Thoracic aorta (tissue), 2 donors: ENCODE measurements at places on chromosomes 3 and 15. TPM values are rescaled to one million over a fixed set of nuclear protein-coding genes. Genes with fewer than 3 reads are reported as not detected.
A peak's percentile ranks its signal among the peaks of the same experiment; 100 is the strongest.

GRCh38 chr15:41284427-41285177 lies 47.8 kb downstream of the OIP5 start:
- peak overlapping the region; percentile 76 for H3K27ac ChIP-seq
- H3K4me3 ChIP-seq: peak overlapping the region; percentile 95
- H3K27me3 ChIP-seq: no peaks in the 10 kb centered on the region
- H3K4me1 ChIP-seq: peaks cover 38% of the 10 kb centered on the region
- H3K36me3 ChIP-seq: peaks cover 26% of the 10 kb centered on the region
- no peak for DNase-seq

- no peaks in the 10 kb centered on the region for H3K4me1 ChIP-seq
- H3K27ac ChIP-seq: no peak overlapping the region
- H3K27me3 ChIP-seq: no peaks in the 10 kb centered on the region
- H3K4me3 ChIP-seq: no peak overlapping the region
- no peak for DNase-seq
Observed at GRCh38 chr3:164883171-164883570, 195.1 kb downstream of the SI start.

The STAC gene
- total RNA-seq: 62.3 TPM

The INKA1 gene
- 6.4 TPM for total RNA-seq

The PLXNB1 gene
- 177 TPM for total RNA-seq

The TRPC1 gene
- total RNA-seq: 48.5 TPM

The NR1I2 gene
- total RNA-seq: not detected

GRCh38 chr15:46260937-46261336 lies 626.1 kb downstream of the SQOR start:
- no peak for DNase-seq
- no peaks in the 10 kb centered on the region for H3K4me1 ChIP-seq
- no peak overlapping the region for H3K4me3 ChIP-seq
- no peak overlapping the region for H3K27ac ChIP-seq
- no peaks in the 10 kb centered on the region for H3K27me3 ChIP-seq

The TRIM42 gene
- not detected for total RNA-seq

GRCh38 chr3:68743521-68743920 lies 188.8 kb downstream of the TAFA4 start:
- DNase-seq: no peak
- H3K4me3 ChIP-seq: no peak overlapping the region
- no peaks in the 10 kb centered on the region for H3K27me3 ChIP-seq

GRCh38 chr3:32176989-32177701 lies 61.3 kb upstream of the CMTM8 start:
- DNase-seq: no peak
- no peaks in the 10 kb centered on the region for H3K27me3 ChIP-seq
- H3K4me3 ChIP-seq: no peak overlapping the region
- H3K27ac ChIP-seq: no peak overlapping the region

The C3orf80 gene
- total RNA-seq: 1.1 TPM

DNA sequence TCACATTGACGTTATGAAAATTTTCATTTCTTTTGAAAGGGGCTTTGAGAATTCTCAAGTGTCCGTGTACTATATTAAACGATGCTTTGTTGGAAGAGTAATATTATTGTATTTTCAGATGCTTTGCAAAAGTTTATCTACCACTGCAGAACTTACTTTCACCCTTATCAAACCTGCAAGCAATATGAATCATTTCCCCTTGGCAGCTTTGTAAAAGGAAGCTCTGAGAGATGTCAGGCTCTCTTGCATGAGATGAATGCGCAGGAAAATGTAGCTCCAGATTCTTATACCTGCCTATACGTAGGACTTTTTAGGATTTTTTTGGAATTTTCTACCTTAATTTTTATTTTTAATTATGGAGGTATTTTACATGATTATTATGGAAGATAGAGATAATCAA lies 34.5 kb downstream of the GPD1L start:
- H3K4me3 ChIP-seq: no peak overlapping the region
- H3K36me3 ChIP-seq: peaks cover 3% of the 10 kb centered on the region
- H3K27me3 ChIP-seq: no peaks in the 10 kb centered on the region

DNA sequence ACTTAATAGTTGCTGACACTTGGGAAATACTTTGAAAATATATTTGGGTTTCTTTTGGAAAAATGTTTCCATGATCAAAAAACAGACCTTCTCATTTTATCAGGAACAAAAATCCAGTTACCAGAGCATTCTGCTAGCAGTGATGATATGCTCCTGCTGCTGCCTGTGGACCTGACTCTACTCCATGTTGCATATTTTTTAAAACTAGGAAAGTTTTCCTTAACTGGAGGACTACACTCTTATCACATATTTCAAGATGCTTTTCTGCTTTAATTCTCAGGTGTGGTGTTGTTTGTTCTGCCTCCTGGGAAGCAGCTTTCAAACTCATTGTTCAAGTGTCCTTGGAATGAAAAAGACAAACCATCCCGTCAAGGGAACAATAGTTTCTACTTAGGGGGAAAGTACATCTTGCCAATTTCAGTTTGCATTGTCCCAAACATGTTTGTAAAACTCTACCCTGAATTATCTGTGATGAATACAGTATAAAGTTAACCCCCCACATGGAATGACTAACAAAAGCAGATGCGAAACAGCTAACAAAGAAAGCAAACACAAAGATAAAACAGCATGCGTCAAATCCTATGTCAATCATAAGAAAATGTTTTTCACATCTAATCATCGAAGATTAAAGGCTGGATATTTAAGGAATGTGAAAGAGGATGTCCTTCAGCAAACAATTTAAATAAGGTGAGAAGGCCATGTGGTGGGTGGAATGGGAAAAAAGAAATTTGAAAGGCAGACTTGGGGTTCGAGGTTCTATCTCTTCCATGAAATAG lies 40.1 kb upstream of the PSMD6 start:
- H3K4me3 ChIP-seq: no peak overlapping the region
- H3K27ac ChIP-seq: no peak overlapping the region
- no peak for DNase-seq

- DNase-seq: no peak
- H3K27me3 ChIP-seq: no peaks in the 10 kb centered on the region
- no peak overlapping the region for H3K4me3 ChIP-seq
- H3K4me1 ChIP-seq: no peaks in the 10 kb centered on the region
Observed at GRCh38 chr15:34001536-34001935, 33.2 kb downstream of the CHRM5 start.

DNA sequence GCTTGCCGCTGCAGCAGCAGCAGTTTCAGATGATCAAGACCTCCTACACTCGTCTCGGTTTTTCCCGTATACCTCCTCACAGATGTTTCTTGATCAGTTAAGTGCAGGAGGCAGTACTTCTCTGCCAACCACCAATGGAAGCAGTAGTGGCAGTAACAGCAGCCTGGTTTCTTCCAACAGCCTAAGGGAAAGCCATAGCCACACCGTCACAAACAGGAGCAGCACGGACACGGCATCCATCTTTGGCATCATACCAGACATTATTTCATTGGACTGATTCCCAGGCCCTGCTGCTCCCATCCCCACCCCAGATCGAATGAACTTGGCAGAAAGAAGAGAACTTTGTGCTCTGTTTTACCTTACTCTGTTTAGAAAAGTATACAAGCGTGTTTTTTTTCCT lies 17.6 kb downstream of the CALML4 start:
- no peak for DNase-seq
- H3K27ac ChIP-seq: peak overlapping the region; percentile 50
- peaks cover 29% of the 10 kb centered on the region for H3K4me1 ChIP-seq

DNA sequence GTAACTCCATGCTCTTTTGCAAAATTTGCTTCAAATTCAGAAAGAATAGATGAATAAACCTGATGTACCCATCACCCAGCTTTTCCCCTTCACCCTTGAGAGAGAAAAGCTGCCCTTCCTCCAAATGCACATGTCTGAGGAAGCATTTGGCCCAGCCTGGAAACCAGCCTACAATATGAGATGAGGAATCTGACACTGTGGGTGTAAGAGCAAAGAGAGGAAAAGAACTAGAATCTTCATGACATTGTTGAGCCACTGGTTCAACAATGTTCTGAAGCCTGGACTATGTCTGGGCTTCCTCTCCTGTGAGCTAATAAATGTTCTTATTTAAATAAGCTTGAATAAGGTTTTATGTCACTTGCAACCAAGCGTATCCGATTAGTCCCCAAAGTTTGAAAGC lies 18.7 kb upstream of the DCBLD2 start:
- no peak for DNase-seq
- no peak overlapping the region for H3K4me3 ChIP-seq
- no peaks in the 10 kb centered on the region for H3K4me1 ChIP-seq
- no peaks in the 10 kb centered on the region for H3K27me3 ChIP-seq
- H3K36me3 ChIP-seq: no peaks in the 10 kb centered on the region

The CLDN11 gene
- total RNA-seq: 2.7 TPM

DNA sequence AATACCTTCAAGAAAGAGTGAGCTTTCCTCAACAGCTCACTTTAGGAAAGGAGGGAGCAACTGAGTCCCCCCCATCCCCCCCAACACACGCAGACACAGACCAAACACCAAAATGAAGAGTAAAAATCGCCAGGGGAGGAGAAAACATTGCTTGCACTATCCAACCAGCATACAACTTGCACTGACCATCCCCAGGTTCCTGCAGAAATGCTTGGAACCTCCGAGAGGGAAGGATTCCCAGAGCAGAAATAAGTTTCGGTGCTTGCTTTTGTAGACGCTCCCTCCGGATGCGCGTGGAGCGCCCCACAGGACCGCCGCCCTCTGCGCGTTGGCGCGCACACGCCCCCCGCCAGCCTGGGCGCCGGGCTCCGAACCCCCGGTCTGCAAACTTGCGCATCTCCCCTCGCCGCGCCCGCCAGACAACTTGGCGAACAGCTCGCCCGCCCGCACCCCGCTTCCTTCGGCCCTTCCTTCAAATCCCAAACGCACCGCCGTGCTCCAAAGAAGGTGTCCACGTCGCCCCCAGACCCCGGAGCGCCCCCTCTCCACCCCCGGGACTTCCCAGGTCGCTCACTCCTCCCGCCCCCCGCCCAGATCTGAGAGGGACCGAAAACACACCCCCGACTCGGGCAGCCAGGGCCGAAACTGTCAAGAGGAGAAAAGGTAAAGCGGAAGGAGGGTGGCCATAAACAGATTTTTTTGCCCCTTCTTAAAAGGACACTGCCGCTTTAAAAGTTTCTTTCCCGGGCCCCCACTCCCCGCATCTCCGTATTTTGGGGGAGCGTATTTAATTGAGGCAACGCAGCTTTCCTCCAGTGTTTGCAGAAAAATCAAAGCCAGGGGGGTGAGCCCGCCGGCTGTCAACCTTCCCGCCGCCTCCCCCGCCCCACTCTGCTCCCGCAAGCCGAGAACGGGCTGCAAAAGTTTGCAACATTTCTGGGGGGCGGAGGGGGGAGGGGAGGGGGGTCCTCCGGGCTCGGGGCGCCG lies 859 bp downstream of the RORA start:
- no peaks in the 10 kb centered on the region for H3K27me3 ChIP-seq
- H3K27ac ChIP-seq: no peak overlapping the region
- peaks cover 18% of the 10 kb centered on the region for H3K4me1 ChIP-seq
- H3K4me3 ChIP-seq: peak overlapping the region; percentile 88

- no peaks in the 10 kb centered on the region for H3K36me3 ChIP-seq
- H3K27me3 ChIP-seq: no peaks in the 10 kb centered on the region
- DNase-seq: no peak
- no peak overlapping the region for H3K27ac ChIP-seq
- H3K4me3 ChIP-seq: no peak overlapping the region
Observed at GRCh38 chr3:76565496-76566210, 474.2 kb upstream of the ROBO2 start.

- no peaks in the 10 kb centered on the region for H3K36me3 ChIP-seq
- H3K27me3 ChIP-seq: no peaks in the 10 kb centered on the region
- no peak overlapping the region for H3K4me3 ChIP-seq
- DNase-seq: no peak
- no peaks in the 10 kb centered on the region for H3K4me1 ChIP-seq
Observed at GRCh38 chr3:196994056-196994455, 25.4 kb upstream of the PIGZ start.

The C3orf20 gene
- total RNA-seq: not detected

- H3K4me3 ChIP-seq: peak overlapping the region; percentile 99
- H3K27me3 ChIP-seq: no peaks in the 10 kb centered on the region
- peak overlapping the region; percentile 83 for H3K27ac ChIP-seq
- H3K4me1 ChIP-seq: peaks cover 22% of the 10 kb centered on the region
- H3K36me3 ChIP-seq: no peaks in the 10 kb centered on the region
Observed at GRCh38 chr3:156553705-156554356, 1.1 kb downstream of the SSR3 start.

- no peak for DNase-seq
- no peak overlapping the region for H3K27ac ChIP-seq
- H3K27me3 ChIP-seq: no peaks in the 10 kb centered on the region
Observed at GRCh38 chr15:42955518-42955917, 34.9 kb upstream of the TTBK2 start.

GRCh38 chr15:30924353-30924752 lies 20.6 kb downstream of the FAN1 start:
- H3K27ac ChIP-seq: no peak overlapping the region
- H3K4me1 ChIP-seq: no peaks in the 10 kb centered on the region
- H3K27me3 ChIP-seq: no peaks in the 10 kb centered on the region
- H3K4me3 ChIP-seq: no peak overlapping the region
- peaks cover 40% of the 10 kb centered on the region for H3K36me3 ChIP-seq
- no peak for DNase-seq

The MUC20 gene
- total RNA-seq: 6.8 TPM

DNA sequence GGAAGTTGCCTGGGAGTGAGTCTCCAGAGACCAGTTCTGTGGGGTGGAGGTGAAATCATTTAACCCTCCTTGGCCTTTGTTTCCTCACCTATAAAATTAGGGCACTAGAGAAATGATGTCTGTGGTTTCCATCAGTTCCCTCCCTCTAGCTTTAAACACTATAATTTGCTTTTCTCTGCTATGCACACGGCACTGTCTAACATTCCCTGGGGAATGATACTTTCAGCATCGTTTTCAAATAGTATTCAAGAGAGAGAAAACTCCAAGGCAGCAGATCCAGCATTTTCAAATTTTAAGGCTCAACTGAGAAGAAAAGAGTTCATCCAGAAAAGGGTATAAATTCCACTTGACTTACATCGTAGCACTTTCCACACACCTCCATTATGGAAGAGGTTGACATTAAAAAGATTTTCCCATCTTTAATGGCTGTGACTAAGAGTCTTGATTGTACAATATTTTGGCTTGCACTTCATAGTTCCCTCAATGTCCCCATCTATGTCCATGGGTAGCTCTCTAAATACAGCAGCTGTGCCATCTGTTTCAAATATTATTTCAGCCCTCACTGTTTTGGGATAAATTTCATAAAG lies 137.7 kb upstream of the ZPLD1 start:
- no peaks in the 10 kb centered on the region for H3K36me3 ChIP-seq
- H3K27ac ChIP-seq: no peak overlapping the region
- H3K4me1 ChIP-seq: no peaks in the 10 kb centered on the region
- no peaks in the 10 kb centered on the region for H3K27me3 ChIP-seq

GRCh38 chr3:10234526-10235230 lies 13.6 kb upstream of the TATDN2 start:
- no peaks in the 10 kb centered on the region for H3K4me1 ChIP-seq
- H3K27me3 ChIP-seq: no peaks in the 10 kb centered on the region
- H3K36me3 ChIP-seq: peaks cover 24% of the 10 kb centered on the region
- H3K27ac ChIP-seq: no peak overlapping the region
- no peak overlapping the region for H3K4me3 ChIP-seq
- no peak for DNase-seq
